Glutamatergic neuron (in vitro differentiated cells): ENCODE measurements at places on chromosomes 6 and 20.

- no peak for DNase-seq
Observed at GRCh38 chr6:152859225-152859624, 108.6 kb downstream of the VIP start.

GRCh38 chr20:36070451-36070850 lies 84.1 kb upstream of the EPB41L1 start:
- DNase-seq = no peak

GRCh38 chr6:39681674-39682121 lies 43.5 kb downstream of the KIF6 start:
- DNase-seq = no peak

GRCh38 chr6:16239798-16240123 lies 1.4 kb downstream of the GMPR start:
- DNase-seq = no peak

DNA sequence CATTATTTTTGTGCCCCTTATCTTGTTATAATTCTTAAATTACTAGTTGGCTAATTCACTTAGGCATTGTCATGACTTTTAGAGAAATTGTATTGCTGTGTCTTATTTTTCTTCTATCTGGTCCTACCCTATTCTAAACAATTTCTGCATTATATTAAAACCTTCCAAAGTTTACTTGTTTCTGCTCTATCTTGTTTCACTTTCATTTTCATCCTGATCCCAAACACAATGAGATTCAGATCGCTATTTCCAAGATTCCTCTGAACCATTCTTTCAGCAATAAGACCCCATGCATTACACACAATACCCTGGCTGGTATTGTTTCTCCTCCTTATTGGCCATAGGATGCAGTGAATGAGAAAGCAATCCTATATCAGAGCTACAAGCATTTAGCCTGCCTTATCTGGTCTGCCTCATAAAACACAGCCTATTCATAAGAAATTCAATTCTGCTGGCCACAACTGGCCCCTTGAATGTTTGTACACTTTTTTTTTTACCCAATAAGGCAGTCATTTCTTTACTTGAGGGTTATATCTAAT lies 69.9 kb upstream of the POU3F2 start:
- no peak for DNase-seq

GRCh38 chr6:11538052-11538818 lies 686 bp downstream of the TMEM170B start:
- peak; percentile 67 for DNase-seq

- no peak for DNase-seq
Observed at GRCh38 chr6:40714576-40715564, 127.7 kb upstream of the LRFN2 start.

DNA sequence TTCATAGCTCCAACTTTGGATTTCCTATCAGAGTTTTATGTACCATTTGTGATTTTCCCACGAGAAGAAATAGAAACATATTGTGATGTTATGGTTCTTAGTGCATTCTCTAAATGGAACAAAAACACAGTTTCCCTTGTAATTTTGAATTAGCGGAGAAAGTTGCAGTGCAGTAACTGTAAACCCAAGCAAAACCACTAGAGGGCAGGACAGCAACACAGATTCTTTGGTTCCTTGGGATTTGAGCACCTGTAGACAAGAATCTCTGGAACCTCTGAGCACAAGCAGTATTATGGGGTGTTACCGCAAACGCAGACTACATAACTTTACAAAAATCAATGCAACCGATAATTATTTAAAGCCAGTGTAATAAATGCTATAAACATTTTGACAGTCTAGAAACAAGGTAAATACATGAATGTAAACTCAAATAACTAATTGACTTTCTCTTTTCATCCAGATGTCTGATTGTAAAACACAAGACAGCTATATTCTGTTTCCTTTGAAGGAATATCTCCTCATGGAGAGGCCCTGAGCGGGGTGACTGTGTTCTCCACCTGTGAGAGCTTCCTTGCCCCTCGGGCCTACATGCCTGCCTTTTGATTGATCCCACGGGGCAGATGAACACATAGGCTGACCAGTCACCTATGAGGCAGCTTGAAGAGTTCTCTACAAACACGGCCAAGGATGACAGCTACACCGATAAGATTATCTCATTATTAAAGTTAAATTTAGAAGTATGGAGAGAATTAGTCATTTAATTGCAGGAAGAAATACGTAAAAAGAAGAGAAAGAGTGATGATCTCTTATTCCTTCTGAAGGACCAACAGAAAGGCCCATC lies 67.5 kb upstream of the COL21A1 start:
- peak; percentile 31 for DNase-seq

DNA sequence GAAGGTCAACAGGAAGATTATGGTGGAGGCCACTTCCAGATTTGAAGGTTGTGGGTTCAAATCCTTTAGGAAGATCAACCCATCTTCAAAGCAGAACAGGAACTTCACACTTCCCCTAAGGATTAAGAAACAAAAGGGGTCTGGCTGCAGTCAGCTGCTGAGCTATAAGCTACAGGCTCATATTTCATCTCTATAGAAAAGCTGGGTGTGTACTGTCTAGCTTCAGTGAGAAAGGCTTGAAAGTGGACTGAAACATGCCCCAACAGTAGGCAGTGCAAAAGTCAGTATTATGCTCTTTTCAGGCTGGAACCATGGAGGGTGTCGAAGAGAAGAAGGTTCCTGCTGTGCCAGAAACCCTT lies 60.1 kb upstream of the SPDEF start:
- DNase-seq = no peak

DNA sequence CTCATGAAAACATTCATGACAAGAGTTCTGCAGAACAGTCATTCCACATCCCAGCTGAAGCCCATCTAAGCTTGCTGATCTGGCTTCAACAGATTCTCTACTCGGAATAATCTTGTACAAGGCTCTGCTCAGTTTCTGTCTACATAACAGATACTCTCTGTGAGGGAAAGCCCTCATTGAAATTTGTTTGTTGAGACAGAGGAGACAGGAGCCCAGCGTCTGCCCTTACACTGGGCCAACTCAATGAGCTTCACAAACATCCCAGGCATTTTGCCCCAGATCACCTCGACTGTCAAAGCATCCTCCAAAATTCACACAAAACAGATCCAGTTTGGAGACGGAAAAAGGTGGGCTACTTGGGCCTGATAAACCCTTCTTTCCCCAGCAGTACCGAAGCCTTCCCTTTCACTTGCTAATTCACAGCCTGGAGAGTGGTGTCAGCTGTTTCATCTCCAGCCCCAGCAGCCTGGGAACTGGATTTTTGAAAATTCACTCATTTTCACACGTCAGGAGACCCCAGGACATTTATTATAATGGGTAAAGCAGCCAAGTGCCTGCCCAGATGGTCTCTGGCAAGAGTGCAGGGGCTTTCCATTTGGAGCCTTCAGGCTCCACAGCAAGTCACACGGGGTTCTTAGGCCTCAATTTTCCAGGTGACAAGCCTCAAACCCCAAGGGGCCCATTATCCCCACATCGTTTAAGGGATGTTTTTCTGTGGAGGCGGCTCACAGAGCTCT lies 7.3 kb downstream of the CCDC167 start:
- DNase-seq = no peak

GRCh38 chr20:60123096-60123495 lies 164.9 kb downstream of the CDH26 start:
- no peak for DNase-seq

GRCh38 chr20:10793766-10794165 lies 120.0 kb upstream of the JAG1 start:
- no peak for DNase-seq

GRCh38 chr6:16480763-16481560 lies 242.6 kb downstream of the GMPR start:
- DNase-seq = no peak

DNA sequence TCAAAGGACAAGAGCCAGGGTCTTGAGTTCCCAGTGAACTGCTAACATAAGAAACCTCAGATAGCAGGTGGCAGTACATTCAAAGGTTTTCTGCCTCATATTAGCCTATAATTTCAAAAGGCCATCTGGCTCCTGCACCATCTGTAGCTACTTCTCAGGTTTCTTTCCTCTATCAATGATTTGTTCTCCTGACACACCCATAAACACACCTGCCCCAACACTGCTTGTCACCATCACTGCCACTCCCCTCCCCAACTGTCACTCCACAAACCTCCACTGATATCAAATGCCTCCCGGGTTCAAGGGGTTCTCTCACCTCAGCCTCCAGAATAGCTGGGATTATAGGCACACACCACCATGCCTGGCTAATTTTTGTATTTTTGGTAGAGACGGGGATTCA lies 152.7 kb upstream of the SLC22A16 start:
- no peak for DNase-seq

GRCh38 chr6:168906391-168906790 lies 347.3 kb downstream of the THBS2 start:
- no peak for DNase-seq

GRCh38 chr6:128282961-128283360 lies 237.4 kb downstream of the PTPRK start:
- no peak for DNase-seq

DNA sequence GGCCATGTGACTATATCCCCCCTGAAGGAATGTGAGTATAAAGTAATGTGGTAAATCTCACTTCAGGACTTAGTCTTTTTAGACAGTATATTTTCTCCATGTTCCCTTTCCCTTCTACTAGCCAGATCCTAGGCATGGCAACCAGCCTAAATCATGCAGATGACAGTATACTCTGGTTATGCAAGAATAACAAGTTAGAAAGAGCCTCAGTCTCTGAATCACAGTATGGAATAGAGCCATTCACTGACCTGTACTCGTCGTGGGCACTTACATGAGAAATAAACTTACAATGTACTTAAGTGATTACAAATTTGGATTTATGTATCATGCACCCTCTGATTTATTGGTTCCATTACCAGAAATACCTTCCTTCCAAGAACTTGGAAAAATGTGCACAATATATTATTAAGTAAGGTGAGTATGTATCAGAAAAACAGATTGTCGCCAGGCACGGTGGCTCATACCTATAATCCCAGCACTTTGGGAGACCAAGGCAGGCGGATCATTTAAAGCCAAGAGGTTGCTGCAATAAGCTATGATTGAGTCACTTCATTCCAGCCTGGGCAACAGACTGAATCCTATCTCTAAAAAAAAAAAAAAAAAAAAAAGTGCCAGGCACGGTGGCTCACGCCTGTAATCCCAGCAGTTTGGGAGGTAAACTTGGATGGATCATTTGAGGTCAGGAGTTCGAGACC lies 25.1 kb upstream of the FAM8A1 start:
- DNase-seq = no peak

- no peak for DNase-seq
Observed at GRCh38 chr20:49508435-49509199, 26.1 kb upstream of the KCNB1 start.

DNA sequence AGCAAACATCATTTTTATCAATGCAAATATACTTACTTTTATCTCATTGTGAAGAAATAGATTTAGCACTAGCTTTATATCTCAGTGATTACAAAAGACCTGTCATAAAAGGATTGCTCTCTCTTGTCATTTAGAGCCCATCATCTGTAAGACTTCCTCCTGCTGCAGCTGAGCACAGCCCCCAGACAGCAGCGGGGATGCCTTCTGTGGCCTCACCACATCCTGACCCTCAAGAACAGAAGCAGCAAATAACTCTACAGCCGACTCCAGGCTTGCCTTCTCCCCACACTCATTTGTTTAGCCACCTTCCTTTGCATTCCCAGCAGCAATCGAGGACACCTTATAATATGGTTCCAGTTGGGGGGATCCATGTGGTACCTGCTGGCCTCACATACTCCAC lies 127.0 kb upstream of the EDN1 start:
- DNase-seq = no peak

DNA sequence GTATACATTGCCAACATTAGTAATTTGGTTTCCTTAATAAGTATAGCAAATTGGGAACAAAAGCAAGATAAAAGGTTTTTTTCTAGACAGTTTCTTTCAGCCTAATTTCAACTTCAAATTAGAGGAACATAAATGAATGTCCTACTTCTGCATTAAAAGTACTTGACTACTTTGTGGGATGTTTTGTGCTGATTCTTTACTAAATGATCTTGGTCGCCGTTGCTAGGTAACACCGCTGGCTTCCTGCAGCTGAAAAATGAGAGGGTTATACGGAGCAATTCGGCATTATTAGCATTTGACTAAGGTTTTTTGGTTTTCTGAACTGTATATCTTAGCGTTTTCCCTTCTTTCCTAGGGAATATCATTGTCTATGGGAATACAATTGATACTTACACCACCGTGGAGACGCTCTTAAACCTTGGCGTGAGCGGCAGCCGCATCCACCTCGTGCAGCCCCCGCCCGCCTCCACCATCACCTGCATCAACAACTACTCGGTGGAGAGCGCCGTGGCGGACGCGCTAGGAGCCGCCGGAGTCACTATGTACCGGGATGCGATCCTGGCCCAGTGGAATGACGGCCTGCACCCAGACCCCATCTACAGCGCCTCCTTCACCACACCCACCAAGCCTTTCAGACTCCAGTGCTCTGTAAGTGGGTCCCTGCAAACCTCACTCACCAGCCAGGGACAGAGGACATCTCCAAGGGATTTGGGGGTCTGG lies 90.9 kb upstream of the INSM1 start:
- DNase-seq = no peak

- DNase-seq = peak; percentile 80
Observed at GRCh38 chr6:17392978-17393891, at the start of gene CAP2. TSS of gene CAP2 (plus strand) at chr6:17393595. CDS start at chr6:17421556, 27,961 bp downstream.

DNA sequence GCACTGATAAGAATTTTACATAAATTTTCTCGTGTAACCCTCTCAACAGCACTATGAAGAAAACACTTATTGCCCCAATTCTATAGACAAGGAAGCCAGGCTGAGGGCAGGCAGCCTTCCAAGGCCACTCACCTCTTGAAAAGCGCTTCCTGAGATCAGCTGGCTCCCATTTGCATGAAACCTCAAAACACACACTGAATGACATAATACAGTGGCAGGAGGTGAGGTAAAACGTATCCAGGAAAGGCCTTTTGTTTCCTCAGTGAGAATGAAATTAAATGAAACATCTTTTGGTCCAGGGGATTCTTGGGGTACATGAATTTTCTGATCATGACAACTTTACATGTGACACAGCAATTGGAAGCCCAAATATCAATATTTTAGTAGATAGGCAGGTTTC lies 112.5 kb downstream of the WDR27 start:
- DNase-seq = no peak

GRCh38 chr6:142846459-142846831 lies 98.5 kb downstream of the HIVEP2 start:
- no peak for DNase-seq

DNA sequence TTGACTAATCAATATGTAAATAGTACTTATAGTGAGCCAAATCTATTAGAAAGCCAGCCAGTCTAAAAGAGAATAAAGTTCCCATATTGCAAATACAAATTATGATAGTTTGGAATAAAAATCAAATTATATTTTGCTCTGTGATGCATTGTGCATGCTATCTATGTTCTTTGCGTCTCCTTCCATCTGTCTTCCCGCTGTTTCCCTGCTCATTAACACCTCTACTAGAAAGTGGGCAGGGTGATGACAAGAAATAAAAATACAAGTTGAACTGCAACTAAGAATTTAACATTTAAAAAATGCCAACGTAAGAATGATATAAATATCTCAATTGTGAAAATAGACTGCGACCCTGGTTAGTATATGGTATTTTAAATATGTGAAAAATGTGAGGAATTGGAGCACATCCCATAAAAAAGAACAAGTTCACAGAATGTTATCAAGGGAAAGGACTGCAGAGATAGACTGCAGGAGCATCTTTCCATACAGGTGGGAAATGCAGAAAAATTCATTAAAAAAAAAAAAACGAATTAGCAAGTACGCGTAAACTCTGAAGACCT lies 157.6 kb upstream of the PDE7B start:
- DNase-seq = no peak

GRCh38 chr20:23143098-23143497 lies 57.0 kb upstream of the CD93 start:
- no peak for DNase-seq
